ENCODE measurements at places on chromosomes 7 and 10.

GRCh38 chr7:34211018-34211417 is 305.7 kb downstream of the BMPER start:
- no peak for DNase-seq

GRCh38 chr7:106219170-106219569 is 65.6 kb downstream of the NAMPT start:
- no peak for DNase-seq

GRCh38 chr7:148793590-148793989 is 90.5 kb downstream of the EZH2 start:
- DNase-seq: no peak

- no peak for DNase-seq
These were observed 269.8 kb upstream of the HGF start for GRCh38 chr7:82039621-82040020.

- no peak for DNase-seq
These were observed 61.8 kb upstream of the LRRN3 start for GRCh38 chr7:111029141-111029572.

Measured in hypothalamus (tissue), 51 donors.